GM06990 (cell line): ENCODE measurements at places on chromosomes 5 and 9.

GRCh38 chr5:56054666-56055065, 59.9 kb upstream of the IL6ST start:
- DNase-seq, result no peak

GRCh38 chr5:141322261-141322660, 1.7 kb upstream of the TAF7 start:
- peak; percentile 44 for DNase-seq

DNA sequence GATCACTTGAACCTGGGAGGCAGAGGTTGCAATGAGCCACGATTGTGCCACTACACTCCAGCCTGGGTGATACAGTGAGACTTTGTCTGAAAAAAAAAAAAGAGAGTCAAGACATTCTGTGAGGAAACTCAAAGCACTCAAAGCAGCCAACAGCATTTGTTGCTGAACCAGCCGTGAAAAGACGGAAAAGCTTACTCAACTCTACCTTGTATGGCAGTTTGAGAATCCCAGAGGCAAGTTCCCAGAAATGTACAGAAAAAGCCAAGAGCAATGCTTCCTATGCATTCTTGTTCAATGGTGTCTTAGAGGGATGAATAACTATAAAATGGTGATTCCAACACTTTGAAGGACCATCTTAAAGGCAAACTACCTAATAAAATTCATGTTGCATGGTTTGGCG, 170.2 kb downstream of the HSD17B3 start:
- no peak for DNase-seq

- DNase-seq, result no peak
These were observed 3.0 kb upstream of the ERGIC1 start for GRCh38 chr5:172830876-172831662.

- no peak for DNase-seq
These were observed 3.0 kb downstream of the NREP start for GRCh38 chr5:111753884-111754589.

DNA sequence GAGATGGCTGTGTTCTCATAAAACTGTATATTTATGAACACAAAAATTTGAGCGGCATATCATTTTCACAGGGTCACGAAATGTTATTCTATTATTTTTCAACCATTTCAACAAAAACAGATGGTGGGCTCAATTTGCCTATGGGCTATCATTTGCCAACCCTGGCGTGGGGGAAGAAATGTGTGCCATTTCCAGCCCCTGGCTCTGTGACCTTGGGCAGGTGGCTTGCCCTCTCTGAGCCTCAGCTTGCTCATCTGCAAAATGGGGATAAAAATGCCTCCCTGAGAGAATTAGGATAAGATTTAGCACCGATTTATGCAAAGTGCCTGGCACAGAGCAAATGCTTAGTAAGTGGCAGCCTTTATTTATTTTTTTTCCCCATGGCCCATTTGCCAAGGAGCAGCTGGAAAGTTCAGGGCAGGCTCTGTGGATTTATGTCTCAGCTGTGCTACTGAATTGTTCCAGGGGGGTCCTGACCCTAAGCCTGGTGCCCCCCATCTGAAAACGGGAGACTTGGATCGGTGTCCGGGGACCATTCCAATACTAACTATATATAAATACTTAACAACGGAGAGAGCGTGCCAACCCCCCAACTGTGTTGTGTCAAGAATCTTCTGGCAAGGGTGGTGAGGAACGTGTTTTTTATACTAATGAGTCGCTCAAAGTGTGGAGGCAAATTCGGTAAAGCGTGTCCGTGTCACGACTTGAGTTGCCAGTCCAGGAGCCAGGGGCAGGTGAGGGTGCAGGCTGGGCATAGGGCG, 34.5 kb downstream of the HRH2 start:
- DNase-seq, result no peak

DNA sequence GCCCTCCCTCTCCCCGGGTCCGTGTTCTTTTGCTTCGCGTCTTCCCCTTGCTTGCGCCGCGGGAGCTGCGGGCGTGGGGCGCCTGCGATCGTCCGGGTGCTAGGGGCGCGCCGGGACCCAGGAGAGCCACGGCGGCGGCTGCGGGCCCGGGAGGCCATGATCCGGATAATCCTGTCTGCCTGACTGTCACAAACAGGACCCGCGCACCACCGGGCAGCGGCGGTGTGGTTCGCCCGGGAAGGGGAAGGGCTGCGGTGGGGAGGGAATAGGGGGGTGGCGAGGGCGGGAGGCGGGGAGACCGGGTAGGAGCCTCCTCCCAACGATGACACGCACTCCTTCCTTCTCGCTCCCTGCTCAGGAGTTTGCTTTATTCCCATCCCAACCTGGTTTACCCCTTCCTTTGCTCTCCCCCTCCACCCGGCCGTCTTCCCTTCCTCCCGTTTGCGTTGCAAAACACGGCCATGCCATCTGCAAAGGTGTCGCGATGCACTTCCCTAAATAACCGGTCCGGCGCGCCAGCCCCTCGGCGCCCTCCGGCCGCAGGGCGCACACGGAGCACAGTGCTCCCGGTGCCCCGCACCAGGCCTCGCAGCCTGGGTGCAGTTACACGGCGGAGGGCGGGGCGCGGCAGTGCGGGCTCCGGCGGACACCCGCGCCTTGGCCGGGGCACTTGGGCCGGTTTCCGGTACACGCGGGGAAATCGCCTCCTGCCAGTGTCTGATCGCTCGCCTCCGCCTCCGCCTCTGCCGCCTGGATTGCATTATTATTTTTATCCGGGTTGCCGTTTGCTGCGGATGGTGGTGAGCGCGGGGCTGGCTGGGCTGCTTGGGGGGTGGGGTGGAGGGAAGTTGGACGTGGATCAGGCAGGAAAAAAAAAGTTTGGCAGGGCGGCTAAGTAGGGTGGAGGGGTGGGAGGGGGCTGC, 1.5 kb downstream of the SMARCA2 start:
- peak; percentile 80 for DNase-seq

- DNase-seq, result no peak
These were observed 64.2 kb upstream of the IRX1 start for GRCh38 chr5:3531320-3531986.

GRCh38 chr5:65721050-65721719, 724 bp downstream of the SGTB start:
- peak; percentile 32 for DNase-seq

DNA sequence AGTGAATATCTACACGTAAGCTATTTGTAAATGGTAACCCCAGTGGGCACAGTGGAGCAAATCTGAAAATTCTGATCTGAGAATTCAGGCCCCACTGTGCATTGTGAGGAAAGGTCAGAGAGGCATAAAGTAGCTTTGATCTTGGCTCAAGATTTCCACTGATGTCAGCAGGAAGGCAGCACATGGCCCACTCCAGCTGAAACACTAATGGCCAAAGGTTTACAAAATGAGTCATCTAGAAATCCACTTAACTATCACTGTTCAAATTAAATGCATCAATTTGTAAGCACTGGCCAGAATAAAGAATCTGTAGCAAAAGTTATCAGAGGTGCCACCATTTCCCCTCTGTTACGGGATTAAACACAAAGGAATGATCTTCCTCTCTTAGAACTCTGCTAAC, 191.6 kb downstream of the C9orf152 start:
- DNase-seq, result no peak

DNA sequence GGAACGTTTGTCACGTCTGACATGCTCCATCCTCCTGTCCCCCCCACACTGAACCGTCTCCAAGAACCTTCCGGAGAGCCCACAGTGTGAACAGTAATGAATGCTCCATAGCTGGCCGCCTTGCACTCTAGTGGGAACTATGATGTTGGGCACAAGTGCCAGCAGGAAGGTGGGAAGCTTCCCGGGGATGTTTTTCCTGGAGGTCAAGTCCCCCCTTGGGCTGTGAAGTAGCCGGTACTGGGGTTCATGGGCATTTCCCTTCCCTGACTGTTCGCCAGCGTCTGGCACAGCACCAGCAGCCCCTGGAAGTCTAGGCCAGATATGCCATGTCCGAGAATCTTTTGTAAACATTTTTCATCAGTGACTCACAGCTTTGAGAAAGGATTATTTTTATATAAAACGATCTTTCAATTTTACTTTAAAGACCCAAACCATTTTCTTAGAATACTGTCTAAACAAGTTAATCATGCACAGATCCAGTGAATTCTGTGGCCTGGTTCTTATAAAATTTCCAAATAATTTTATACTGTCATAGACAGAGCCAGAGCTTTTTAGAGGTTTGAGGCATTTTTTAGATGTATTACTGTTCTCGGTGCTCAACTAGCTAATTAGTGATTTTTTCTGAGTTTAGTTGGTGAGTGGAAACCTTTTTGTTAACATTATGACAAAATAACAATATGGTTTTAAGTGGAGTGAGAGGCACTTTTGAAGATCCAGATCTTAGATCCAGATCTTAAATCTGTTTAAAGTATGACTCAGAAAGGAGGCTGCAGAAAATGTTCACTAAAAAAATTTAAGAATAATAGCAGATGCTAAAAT, 11.6 kb downstream of the ABL1 start:
- no peak for DNase-seq

- peak; percentile 81 for DNase-seq
These were observed 130.4 kb upstream of the POC5 start for GRCh38 chr5:75847561-75848021.

DNA sequence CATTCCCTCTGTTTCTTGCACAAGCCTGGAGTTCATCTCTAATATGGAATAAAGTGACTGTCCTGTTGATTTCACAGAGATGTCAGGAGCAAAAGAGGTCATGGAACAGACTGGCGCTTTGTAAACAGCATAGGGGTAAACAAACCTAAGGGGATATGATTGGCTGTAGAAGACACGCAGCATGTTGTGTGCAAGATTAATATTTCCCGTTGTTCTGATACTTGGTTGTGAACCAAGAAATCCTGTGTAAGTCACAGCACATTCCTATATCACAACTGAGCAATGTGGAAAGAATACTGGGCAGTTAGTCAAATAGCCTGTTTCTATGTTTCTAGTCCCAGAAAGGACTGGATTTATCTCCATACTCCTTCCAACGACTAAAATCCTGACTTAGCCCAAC, 3.2 kb downstream of the ADAMTS12 start:
- no peak for DNase-seq

GRCh38 chr5:152689250-152689711, 284.2 kb upstream of the NMUR2 start:
- no peak for DNase-seq

GRCh38 chr9:6630502-6631206, 14.9 kb downstream of the GLDC start:
- no peak for DNase-seq

GRCh38 chr5:177372910-177373309, 11.3 kb upstream of the SLC34A1 start:
- DNase-seq, result no peak

DNA sequence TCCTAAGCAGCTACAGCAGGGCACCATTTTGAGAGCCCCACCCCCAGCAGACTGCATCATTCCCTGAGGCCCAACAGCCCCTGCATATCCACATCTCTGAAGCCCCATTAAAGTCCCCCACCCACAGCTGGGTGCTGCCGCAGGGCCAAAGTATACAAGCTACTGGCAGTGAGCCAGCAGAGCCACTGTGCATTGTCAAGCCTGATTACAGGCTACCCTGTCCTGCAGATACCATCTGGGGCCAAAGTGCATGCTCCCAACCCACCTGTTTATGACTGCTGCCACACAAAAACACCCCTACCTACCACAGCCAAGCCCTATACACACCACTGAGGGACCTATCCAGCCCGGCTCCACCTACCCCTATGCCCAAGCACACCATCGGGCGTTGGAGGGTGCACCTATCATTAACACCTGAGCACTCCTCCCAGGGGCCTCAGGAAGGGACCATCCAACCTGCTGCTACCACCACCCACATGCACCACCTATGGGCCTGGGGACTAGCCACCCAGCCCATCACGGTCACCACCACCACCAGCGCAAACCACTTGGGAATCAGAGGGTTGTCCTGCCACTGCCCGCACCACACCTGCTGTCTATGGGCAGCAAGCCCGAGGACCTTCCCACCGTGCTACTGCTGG, 105.0 kb downstream of the PLPP1 start:
- DNase-seq, result no peak

- no peak for DNase-seq
These were observed 12.5 kb downstream of the COMMD10 start for GRCh38 chr5:116097301-116097700.

- no peak for DNase-seq
These were observed 341.3 kb downstream of the RASEF start for GRCh38 chr9:82721593-82721992.

- DNase-seq, result no peak
These were observed 78.8 kb upstream of the SPRY4 start for GRCh38 chr5:142403583-142403982.

- no peak for DNase-seq
These were observed 3.6 kb downstream of the HMGCS1 start for GRCh38 chr5:43309637-43310036.

DNA sequence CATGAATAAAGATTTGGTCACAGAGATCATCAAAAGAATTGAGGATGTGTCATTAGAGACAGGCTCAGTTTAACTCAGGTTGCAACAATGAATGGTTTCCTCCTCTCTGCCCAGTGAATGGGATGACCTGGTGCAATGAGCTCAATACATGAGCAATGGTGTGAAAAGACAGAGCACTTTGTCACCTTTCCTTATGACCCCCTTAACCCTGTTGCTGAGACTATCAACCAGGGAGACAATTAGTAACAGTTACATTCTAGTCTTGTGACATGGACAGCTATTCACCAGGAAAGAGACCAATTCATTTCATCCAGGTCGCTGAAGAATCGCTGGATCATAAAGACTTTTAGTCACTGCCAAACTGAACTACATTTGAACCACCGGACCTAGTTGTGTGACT, 19.9 kb upstream of the CDH6 start:
- DNase-seq, result no peak

GRCh38 chr9:115134941-115135340, 17.0 kb upstream of the TNC start:
- no peak for DNase-seq

DNA sequence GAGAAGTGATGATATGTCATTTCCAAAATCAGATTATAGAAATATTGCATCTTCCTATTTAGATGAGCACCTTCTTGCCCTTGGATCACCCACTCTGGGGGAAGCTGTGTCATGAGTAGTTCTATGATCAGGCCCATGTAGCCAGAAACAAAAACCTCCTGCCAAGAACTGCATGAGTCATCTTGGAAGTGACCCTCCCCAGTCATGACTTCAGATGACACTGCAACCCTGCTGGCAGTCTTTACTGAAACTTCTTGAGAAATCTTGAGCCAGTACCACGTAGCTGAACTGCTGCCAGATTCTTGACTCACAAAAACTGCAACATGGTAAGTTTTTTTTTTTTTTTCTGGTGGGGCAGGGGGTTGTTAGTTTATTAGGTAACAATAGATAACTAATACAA, 439.6 kb upstream of the PTGER4 start:
- DNase-seq, result no peak

DNA sequence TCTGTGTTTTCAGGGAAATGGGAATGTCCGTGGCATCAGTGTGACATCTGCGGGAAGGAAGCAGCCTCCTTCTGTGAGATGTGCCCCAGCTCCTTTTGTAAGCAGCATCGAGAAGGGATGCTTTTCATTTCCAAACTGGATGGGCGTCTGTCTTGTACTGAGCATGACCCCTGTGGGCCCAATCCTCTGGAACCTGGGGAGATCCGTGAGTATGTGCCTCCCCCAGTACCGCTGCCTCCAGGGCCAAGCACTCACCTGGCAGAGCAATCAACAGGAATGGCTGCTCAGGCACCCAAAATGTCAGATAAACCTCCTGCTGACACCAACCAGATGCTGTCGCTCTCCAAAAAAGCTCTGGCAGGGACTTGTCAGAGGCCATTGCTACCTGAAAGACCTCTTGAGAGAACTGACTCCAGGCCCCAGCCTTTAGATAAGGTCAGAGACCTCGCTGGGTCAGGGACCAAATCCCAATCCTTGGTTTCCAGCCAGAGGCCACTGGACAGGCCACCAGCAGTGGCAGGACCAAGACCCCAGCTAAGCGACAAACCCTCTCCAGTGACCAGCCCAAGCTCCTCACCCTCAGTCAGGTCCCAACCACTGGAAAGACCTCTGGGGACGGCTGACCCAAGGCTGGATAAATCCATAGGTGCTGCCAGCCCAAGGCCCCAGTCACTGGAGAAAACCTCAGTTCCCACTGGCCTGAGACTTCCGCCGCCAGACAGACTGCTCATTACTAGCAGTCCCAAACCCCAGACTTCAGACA, 9.5 kb downstream of the RAB24 start:
- DNase-seq, result no peak
